ENCODE measurements at places on chromosomes 2 and 18. TPM values are rescaled to one million over a fixed set of nuclear protein-coding genes. Genes with fewer than 3 reads are reported as not detected.

- H3K4me3 ChIP-seq: no peak overlapping the region
- H3K27ac ChIP-seq: no peak overlapping the region
- H3K27me3 ChIP-seq: no peaks in the 10 kb centered on the region
- H3K4me1 ChIP-seq: peaks cover 6% of the 10 kb centered on the region
Observed at GRCh38 chr2:215777465-215778044, 235.8 kb downstream of the MREG start.

DNA sequence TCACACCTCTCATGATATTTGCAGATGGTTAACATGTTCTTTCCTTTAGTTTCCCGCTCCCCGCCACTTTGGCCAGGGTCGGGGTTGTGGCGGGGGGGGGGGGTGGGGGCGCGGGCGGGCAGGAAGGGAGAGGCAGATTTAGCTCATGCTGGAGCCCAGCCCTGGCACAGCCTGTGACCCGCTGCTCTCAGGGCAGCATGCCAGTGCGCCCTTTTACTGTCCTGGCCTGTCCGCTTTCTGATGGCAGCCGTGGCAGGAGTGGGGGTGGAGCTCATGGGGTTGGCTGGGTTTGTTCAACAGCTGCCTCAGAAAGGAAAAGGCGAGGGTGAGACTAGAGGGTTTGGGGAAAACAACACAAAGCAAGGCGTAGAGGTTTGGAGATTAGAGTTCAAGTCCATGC lies 56.1 kb downstream of the TNP1 start:
- DNase-seq: no peak
- no peaks in the 10 kb centered on the region for H3K27me3 ChIP-seq
- no peaks in the 10 kb centered on the region for H3K36me3 ChIP-seq
- no peak overlapping the region for H3K4me3 ChIP-seq
- peaks cover 8% of the 10 kb centered on the region for H3K4me1 ChIP-seq
- peak overlapping the region; percentile 50 for H3K27ac ChIP-seq

Gene SATB2
- 5.0 TPM for polyA plus RNA-seq

Gene MAPRE2
- polyA plus RNA-seq: 29.0 TPM

Gene NT5DC4
- 2.6 TPM for polyA plus RNA-seq
